ENCODE measurements at places on chromosomes 1 and 21.

DNA sequence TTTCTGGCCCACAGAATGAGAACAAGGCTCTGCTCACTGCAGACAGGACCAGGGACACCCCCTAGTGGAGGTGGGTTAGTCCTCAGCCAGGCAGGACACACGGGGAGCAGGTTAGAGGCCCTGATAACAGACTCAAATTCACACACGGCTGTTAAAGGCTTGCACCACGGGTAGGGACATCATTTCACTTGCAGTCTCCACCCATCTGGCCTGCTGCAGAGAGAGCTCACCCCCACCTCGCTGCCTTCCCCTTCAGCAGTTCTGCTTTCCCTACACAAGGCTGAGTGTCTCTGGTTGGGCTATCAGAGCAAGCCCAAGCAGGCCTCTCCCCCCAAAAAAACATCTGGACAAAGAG is 20.6 kb downstream of the MEF2D start:
- no peak for DNase-seq

- DNase-seq, result no peak
Measured at GRCh38 chr1:2589431-2590232, 3.1 kb downstream of the PRXL2B start.

- DNase-seq, result no peak
Measured at GRCh38 chr1:53544728-53545515, 85.7 kb downstream of the DMRTB1 start.

- DNase-seq, result no peak
Measured at GRCh38 chr1:236502972-236503639, 20.7 kb upstream of the LGALS8 start.

DNA sequence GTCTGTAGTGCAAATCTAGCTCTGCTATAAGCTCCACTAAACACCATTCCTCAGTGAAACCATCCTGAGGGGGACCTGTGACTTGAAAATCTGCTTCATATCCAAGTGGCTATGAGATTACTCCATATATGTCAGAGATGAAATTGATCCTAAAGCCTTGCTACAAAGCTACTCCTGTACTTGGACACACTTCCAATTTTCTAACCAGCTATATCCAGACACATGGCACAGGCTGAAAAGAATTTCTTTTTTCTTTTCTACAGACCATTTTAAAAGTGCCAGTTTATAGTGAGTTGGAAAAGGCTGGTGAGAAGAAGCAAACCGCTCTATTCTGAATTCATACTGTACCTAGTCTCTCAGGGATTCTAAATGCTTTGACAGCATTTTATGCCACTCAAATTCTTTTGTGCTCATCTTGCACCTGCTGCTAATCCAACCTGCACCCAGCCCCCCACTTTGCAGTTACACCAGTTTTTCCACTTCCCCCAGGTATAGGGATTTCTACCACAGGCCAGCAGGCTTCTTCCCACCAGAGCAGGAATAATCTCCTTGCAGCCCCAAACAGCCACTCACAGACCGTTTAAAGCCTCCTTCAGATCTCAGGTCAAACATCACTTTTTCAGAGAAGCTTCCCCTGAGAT is 112.5 kb downstream of the RERE start:
- no peak for DNase-seq

GRCh38 chr1:206544562-206545257 is 37.4 kb downstream of the RASSF5 start:
- DNase-seq, result peak; percentile 58

DNA sequence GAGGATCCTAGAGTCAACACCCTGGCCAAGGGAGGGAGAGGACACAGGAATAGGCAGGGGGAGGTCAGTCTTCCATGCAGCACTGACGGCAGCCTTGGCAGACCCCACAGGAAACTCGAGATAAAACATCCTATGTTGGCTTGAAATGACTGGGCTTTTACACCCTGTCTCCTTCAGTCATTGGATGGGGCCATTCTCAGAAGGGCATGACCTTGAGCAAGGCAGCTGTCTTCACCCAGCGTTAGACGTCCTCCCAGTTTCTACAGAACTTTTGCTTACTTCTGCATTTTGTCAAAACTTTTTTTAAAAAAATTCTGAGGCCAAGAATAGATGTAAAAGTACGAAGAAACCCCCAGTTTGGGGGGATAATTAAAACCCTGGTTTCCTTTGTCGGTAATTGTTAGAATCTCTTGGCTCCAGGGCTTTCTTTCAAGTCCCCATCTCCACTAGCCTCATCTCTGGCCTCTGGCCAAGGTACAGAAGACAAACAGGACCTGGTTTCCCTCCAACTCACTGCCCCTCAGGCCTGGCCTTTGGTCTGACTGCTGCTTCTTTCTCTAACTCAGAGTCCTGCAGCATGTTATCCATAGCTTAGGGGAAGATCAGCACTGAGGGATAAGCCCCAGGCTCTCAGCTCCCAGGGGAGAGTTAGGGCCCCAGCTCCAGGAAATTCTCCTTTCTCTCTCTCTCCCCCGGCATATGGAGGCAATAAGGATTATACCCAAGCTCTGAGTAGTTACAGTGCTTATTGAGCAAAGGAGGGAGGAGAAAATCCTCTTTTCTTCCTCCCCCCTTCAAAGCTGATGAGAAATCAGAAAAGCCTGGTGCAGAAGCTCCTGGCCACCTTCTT is 51.6 kb upstream of the KCND3 start:
- DNase-seq, result no peak

GRCh38 chr1:194223596-194223995 is 1037.2 kb upstream of the B3GALT2 start:
- DNase-seq, result no peak

- no peak for DNase-seq
Measured at GRCh38 chr1:55428944-55429931, 214.1 kb upstream of the USP24 start.

DNA sequence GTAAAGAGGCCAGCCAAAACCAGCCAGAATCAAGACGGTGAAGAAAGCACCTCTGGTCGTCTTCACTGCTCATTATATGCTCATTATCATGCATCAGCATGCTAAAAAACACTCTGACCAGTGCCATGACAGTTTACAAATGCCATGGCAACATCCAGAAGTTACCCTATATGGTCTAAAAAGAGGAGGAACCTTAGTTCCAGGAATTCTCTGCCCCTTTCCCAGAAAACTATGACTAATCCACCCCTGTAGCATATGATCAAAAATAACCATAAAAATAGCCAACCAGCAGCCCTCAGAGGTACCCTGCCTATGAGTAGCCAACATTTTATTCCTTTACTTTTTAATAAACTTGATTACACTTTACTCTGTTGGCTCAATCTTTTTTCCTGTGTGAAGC is 34.2 kb upstream of the PBX1 start:
- DNase-seq, result no peak

- DNase-seq, result no peak
Measured at GRCh38 chr1:10353693-10354092, 45.2 kb upstream of the PGD start.

- no peak for DNase-seq
Measured at GRCh38 chr1:231035799-231036198, 4.3 kb downstream of the FAM89A start.

- no peak for DNase-seq
Measured at GRCh38 chr1:168372307-168372706, 91.6 kb downstream of the TBX19 start.

- DNase-seq, result no peak
Measured at GRCh38 chr1:19762175-19762779, 37.4 kb downstream of the TMCO4 start.

- peak; percentile 72 for DNase-seq
Measured at GRCh38 chr1:226674892-226675714, 64.0 kb downstream of the ITPKB start.

DNA sequence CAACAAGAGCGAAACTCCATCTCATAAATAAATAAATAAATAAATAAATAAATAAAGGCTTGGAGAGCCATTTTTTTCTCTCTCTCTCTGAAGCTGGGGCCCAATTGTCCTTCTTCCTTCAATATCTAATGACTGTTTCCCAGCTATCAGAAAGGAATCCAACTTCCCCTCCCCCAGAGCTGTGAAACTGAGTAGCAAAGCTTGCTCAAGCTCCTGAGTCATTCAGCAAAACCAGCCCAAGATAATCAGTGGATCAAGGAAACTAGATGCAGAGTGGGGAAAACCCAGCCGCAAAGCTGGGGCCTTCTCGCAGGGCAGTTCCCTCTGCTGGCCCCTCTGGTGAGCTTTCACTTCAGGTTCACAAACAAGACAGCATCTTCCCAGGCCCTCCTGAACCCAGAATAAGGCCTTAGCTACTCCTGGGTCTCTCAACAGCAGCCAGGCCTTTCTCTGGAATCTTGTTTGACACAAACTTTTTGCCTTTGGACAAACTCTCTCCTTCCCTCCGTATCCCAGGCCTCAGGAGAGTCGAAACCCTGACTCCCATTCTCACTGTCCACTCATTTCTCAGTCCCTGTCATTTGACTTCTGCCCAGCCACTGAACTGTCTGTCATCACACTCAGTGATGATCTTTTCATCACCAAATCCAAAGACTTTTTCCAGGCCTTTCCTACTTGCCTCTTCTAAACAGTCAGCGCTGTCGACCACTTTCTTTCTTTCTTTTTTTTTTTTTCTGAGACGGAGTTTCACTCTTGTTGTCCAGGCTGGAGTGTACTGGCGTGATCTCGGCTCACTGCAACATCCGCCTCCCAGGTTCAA is 18.0 kb upstream of the PTP4A2 start:
- peak; percentile 76 for DNase-seq

- DNase-seq, result no peak
Measured at GRCh38 chr1:41378999-41379737, 17.9 kb downstream of the FOXO6 start.

DNA sequence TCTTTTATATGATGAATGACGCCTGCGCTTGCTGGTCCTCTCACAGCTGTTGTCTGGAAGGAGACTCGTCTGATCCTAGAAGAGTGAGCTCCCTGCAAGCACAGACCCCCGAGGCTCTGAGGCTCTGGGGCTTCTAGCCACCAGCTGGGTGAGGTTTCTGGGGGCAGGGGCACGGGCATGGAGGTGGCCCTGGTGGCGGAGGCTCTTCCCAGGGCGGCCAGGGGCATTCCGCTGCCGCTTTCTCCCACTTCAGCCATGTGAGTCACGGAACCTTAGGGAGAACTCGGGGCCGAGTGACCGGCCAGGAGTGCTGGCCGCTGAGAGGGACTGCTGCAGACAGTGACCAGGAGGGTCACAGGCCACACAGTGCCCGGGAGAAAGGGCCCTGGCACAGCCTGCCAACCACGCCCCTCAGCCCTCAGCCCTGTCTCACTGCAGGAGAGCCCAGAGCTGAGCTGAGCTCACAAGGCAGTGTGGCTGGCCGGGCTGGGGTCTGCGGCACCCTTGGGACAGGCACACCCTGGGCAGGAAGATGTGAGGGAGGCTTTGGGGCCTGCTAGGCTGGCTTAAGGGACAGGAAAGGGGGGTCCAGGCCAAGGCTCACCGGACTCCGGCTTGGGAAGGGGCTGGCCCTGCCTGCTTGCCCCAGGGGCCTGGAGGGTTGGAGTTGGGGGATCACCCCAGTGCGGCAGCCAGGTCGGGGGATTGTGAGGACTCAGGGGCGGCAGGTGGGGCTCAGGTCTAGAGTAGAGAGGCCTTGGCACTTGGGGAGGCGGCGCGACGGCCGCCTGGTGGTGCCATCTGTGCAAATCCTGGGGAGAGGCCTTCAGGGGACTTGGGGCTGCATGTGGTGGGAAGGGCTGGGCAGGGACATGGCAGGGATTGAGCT is 35.7 kb downstream of the MORN1 start:
- no peak for DNase-seq

GRCh38 chr1:145690587-145691558 is 16.3 kb downstream of the PDZK1 start:
- DNase-seq, result no peak

GRCh38 chr1:62356257-62356835 is 37.1 kb upstream of the KANK4 start:
- no peak for DNase-seq

- DNase-seq, result no peak
Measured at GRCh38 chr1:186953876-186954275, 125.1 kb downstream of the PLA2G4A start.

DNA sequence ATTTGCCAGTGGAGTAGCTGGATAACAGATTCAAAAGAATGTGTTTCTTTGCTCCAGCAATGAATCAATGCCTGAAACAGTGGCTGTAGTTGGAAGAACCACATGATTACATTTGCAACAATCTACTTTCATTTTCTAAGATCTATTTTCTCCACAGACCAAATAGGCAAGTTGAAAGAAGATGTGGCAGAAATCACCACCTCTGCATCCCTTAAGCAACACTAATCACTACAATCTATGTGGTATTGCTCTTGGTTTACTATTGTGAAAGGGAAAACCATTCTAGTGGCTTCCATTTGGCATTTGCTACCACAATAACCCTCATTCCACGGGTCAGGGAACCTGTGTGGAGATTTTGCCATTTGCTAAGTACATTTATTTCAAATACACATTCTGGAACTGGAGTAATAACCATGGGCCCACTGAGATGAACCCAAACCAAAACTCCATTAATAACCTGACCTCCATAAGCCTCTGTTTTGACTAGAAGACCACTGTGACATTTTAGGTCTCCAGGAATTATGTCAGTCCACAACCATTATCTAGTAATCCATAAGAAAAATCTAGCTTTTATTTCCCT is 66.3 kb downstream of the C1orf185 start:
- DNase-seq, result no peak

Measured in KG1 (cell line).